ENCODE measurements at places on chromosomes 11 and 22.
A peak's percentile ranks its signal among the peaks of the same experiment; 100 is the strongest.

GRCh38 chr11:47391077-47391583 lies 12.8 kb upstream of the SPI1 start:
- DNase-seq = no peak

- DNase-seq = no peak
Observed at GRCh38 chr22:30056015-30056414, 24.2 kb upstream of the HORMAD2 start.

- no peak for DNase-seq
Observed at GRCh38 chr11:130112071-130112830, 42.6 kb downstream of the APLP2 start.

GRCh38 chr11:17649261-17649660 lies 70.1 kb upstream of the MYOD1 start:
- DNase-seq = no peak

- DNase-seq = no peak
Observed at GRCh38 chr11:26777372-26777808, 55.5 kb upstream of the SLC5A12 start.

GRCh38 chr22:36399472-36399778 lies 11.7 kb upstream of the MYH9 start:
- no peak for DNase-seq

- DNase-seq = no peak
Observed at GRCh38 chr11:6855971-6856541, 6.8 kb upstream of the OR10A2 start.

DNA sequence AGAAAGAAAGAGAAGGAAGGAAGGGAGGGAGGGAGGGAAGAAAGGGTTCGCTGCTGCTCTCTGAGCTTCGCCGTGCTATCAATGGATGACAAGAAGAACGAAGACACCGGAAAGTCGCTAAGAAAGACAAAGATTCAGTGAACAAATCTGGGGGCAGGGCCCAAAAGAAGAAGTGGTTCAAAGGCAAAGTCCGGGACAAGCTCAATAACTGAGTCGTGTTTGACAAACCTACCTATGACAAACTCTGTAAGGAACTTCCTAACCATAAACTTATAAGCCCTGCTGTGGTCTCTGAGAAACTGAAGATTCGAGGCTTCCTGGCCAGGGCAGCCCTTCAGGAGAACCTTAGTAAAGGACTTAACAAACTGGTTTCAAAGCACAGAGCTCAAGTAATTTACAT lies 2.9 kb upstream of the TTLL1 start:
- no peak for DNase-seq

GRCh38 chr11:69438286-69438920 lies 43.1 kb upstream of the LINC01488 start:
- no peak for DNase-seq

GRCh38 chr11:19702620-19703019 lies 10.0 kb upstream of the NAV2 start:
- DNase-seq = no peak

DNA sequence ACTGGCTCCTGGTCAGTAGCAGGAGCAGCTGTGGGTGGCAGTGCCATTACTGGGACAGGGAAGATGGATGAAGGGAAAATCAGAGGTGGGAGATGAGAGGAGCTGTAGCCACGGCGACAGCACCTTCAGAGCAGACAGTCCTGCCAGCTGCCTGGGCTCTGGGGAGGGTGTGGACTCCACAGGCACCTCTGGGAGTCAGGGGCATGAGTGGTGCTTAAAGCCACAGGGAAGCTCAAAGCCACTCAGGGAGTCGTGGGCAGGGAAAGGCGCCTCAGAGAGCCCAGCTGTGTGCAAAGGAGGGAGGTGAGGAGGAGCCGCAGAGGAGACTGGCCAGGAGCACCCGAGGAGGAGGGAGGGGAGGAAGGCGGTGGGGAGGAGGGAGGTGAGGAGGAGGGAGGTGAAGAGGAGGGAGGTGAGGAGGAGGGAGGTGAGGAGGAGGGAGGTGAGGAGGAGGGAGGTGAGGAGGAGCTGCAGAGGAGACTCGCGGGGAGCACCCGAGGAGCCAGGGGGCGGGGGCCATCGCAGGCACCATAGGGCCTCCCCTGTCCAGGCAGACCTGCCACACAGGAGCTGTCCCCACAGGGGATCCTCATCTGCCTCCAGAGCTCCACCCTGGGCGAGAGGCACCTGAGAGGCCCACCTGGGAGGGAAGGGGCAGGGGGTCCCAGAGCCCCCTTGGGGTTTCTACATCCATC lies 977.6 kb downstream of the BRD1 start:
- peak; percentile 41 for DNase-seq

DNA sequence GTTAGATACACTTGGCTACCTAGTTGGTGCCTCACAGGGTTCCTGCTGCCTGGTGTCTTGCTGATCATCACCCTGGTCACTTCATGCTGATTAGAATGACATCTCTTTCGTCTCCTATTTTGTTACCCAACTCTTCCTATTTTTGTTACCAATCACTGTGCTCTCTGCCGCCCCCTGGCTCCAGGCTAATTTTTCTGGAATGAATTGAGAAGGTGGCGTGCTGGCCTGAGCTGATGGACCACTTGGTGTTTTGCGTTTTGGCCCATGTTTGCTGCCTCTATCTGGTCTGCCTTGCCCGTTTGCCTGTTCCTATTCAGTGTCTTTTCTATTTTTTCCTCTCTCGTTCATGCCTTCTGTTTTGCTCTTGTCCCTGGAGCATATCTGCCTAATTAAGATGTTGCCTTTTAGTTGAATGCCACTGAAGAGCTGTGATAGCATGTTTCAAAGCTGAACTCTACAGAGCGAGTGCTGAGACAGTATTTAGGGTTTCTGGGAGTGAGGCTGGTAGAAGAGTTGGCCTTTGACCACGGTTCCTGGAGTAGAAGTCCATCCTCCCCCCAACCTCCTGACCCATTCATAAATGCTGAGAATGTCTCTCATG lies 5.9 kb upstream of the ATF4 start:
- DNase-seq = no peak

- DNase-seq = no peak
Observed at GRCh38 chr11:134145715-134146114, 76.8 kb downstream of the JAM3 start.

DNA sequence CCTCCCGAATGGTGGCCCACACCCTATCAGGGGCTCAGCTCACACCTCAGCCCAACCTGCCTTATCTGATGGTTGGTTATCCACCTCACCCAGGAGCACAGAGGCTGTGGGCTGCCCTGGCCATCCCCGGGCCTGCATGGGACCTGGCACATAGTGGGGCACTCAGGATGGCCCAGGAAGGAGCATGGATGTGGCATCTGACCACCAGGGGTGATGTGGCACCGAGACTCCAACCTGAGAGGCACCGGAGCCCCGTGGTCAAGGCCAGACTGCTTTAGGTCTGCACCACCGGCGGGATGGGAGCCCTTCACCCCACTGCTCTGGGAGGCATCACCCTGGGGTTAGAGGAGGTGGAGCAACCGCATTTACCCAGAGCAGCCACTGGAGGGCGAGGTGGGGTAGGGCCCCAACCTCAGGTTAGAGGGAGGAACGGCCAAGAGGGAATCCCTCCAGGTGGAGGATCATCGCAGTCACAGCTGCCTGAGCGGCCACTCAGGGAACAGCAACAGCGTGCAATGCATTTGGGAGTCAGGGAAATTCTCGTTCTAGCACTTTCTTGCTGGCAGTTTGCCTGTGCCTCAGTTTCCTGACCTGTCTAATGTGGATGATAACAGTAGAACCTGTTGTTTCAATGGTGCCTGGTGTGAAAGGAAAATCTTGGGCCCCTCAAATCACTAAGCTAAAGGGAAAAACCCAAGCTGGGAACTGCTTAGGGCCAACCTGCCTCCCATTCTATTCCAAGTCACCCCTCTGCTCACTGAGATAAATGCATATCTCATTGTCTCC lies 52.9 kb upstream of the CARS1 start:
- DNase-seq = peak; percentile 59

GRCh38 chr11:67303132-67303834 lies at the start of gene SSH3:
TSS of gene SSH3 (plus strand) at chr11:67303530. CDS start at chr11:67303626, 96 bp downstream.
- DNase-seq = peak; percentile 40

DNA sequence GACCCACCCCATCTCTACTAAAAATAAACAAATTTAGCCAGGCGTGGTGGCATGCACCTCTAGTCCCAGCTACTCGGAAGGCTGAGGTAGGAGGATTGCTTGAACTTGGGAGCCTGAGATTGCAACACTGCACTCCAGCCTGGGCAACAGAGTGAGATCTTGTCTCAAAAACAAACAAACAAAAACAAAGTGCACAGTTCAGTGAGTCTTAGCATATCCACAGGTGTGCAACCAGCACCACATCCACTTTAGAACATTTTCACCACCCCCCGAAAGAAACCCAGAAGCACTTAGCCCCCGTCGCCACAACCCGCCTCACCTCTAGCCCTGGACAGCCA lies 27.4 kb downstream of the MB start:
- no peak for DNase-seq

DNA sequence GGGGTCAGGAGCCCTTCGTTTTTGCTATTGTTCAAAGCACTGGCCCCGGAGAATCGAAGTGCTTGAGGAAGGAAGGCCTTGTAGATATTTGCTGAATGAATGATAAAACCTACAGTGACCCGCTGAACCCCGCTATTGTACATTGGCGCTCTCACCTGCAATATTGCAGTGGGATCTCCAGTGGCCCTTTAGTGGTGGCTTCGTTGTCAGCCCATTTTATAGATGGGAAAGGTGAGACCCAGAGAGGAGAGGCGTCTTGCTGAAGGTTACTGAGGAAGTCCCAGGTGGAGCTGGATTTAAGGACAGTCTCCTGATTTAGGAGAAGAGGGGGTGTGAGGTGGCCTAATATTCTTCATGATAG lies 1.2 kb downstream of the CDC42EP2 start:
- no peak for DNase-seq

GRCh38 chr11:61129639-61130523 lies 27.6 kb downstream of the CD5 start:
- no peak for DNase-seq

GRCh38 chr11:87223816-87224215 lies 186.1 kb downstream of the TMEM135 start:
- no peak for DNase-seq

GRCh38 chr22:29799217-29799680 lies 32.1 kb downstream of the UQCR10 start:
- no peak for DNase-seq

DNA sequence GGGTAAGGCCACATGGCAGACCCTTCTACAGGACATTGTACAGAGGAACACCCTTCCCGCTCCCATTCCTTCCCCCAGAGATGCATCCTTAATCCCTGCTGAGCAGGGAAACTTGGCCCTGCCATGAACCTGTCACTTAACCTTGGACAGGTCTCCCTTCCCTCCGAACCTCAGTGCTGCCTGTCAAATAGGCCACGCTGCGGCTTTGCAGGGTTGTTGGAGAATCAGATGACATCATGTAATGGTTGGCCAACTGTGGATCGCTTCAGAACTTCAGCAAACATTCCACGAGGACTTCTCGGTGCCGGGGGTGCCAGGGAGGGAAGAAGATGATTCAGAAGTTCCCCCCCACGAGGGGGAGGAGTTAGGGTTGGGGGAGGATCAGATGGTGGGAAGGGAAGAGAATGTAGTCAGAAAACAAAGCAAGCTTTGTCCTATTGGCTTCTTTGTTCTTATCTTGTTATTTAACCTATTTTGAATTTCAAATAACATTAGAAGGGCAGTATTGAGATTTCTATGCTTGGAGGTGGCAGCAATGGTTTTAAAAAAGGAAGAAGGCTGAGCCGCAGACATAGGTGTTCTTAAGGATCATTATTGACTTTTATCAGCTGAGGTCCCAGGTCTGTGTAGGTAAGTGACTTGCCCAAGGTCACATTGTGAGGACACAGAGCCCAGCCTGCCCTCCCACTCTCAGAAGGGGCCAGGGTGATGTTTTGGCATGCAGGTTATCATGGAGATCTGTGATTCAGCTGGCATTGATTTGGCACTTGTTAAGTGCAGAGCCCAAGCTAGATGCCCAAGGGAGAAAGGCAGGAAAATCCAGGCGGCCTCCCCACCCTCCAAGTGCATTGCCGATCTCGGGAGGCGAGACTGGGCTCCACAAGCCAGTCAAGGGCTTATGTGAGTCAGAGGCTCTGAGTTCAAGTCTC lies 3.1 kb downstream of the CDC42EP1 start:
- no peak for DNase-seq

GRCh38 chr11:11416502-11416901 lies 63.5 kb upstream of the CSNK2A3 start:
- no peak for DNase-seq

GRCh38 chr11:24226606-24227005 lies 270.2 kb upstream of the LUZP2 start:
- no peak for DNase-seq

- no peak for DNase-seq
Observed at GRCh38 chr22:43308836-43309235, 34.3 kb downstream of the SCUBE1 start.

DNA sequence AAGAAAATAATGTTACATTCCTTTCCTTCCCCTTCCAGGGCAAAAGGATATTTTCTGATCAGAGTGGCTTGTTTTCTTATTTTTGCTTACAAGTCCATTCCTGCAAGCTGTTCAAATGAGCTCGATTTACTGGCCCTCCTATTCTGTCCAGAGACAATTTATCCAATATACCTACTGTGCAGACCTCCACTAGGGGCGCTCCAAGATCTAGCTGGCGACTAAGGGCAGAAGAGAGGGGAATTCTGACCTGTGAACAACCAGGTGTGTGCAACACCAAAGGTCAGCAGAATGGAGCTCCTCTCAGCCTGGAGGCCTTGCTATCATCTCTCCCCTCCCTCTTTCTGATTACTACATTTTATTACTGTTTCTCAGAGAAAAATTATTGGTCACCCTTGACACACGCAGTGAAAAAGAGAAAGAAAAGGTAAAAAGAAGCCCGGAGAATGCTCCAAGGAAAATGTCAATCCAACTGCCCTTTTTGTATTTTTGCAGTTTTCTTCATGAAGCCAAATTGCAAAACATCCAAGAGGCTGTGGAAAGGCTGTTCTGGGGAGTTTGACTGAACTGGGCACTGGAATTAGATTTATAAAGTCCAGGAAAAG lies 3.2 kb downstream of the SEZ6L start:
- peak; percentile 67 for DNase-seq

DNA sequence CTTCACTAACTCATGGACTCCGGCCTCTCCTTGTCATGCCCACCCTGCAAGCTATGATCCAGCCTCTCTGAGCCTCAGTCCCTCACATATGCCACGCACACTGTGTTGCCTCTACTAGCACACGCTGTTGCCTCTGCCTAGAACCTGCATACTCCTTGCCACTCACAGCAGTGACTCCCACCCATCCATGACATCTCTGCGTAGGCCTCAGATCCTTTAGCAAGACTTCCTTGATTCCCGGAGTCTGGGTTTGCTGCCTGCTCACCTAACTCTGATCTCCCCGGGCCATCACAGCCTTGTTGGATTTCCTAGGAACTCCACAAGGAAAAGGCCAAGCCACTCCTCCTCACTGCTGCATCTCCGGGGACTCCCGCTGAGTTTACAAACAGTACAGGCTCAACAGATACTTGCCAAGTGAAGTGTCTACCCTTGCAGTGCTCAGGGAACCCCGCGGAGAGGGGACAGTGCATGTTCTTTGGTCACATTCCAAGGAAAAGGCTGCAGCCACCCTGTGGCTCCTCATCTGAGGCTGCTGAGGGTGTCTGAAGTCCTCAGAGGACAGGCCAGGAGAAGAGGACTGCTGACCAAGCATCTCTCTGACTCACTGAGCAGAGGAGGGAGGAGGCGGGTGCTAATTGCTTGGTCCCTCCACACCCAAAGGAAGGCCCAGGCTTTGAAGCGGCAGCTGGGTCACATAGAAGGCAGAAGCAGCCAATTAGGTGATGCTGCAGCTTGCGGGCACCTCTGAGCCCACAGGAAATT lies 42.4 kb upstream of the NAV2 start:
- DNase-seq = no peak

Measured in COR-L47 (cell line).